ENCODE measurements at places on chromosomes 11 and 22. TPM values are rescaled to one million over a fixed set of nuclear protein-coding genes. Genes with fewer than 3 reads are reported as not detected.

Gene MMP27
- not detected for total RNA-seq

Gene SF3A1
- 108 TPM for total RNA-seq

Gene ADM2
- 12.8 TPM for total RNA-seq

Gene GGTLC2
- total RNA-seq = not detected

Gene CFAP300
- total RNA-seq = 1.2 TPM

Gene UBQLNL
- total RNA-seq = 0.35 TPM

Gene VSTM5
- 0.66 TPM for total RNA-seq

Gene TBX10
- total RNA-seq = not detected

Gene PRODH
- total RNA-seq = 67.4 TPM

Gene TENM4
- 7.3 TPM for total RNA-seq

Gene CALCA
- total RNA-seq = 1.9 TPM

Gene PRAME
- not detected for total RNA-seq

Gene MUC6
- not detected for total RNA-seq

Gene CLDN5
- total RNA-seq = 3.2 TPM

Gene APOA4
- not detected for total RNA-seq

Gene BEST1
- 0.35 TPM for total RNA-seq

Gene KCNE3
- total RNA-seq = 10.6 TPM

Gene CHRM4
- total RNA-seq = 0.97 TPM

GRCh38 chr22:31094021-31094551 is 13.0 kb downstream of the SMTN start:
- no peaks in the 10 kb centered on the region for H3K27me3 ChIP-seq
- H3K4me3 ChIP-seq = no peak overlapping the region
- no peak for DNase-seq

DNA sequence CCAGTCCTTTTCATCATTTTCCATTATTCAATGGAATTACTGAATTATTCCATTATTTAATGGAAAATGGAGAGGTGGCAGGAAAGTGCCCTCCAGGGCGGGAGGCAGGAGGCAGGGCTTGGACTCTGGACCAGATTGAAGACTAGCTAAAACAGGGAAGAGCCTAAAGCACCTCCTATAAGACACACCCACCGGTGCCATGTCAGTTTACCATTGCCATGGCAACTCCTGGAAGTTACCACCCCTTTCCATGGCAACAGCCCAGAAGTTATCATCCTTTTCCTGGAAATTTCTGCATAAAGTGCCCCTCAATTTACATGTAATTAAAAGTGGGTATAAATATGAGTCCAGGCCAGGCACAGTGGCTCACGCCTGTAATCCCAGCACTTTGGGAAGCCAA is 443.7 kb downstream of the TBC1D22A start:
- no peaks in the 10 kb centered on the region for H3K36me3 ChIP-seq
- H3K4me3 ChIP-seq = no peak overlapping the region
- DNase-seq = no peak
- no peaks in the 10 kb centered on the region for H3K4me1 ChIP-seq

- H3K36me3 ChIP-seq = no peaks in the 10 kb centered on the region
- H3K4me1 ChIP-seq = peaks cover 13% of the 10 kb centered on the region
- H3K27me3 ChIP-seq = no peaks in the 10 kb centered on the region
- DNase-seq = no peak
These were observed 27.1 kb upstream of the OPCML start for GRCh38 chr11:133559382-133559781.

DNA sequence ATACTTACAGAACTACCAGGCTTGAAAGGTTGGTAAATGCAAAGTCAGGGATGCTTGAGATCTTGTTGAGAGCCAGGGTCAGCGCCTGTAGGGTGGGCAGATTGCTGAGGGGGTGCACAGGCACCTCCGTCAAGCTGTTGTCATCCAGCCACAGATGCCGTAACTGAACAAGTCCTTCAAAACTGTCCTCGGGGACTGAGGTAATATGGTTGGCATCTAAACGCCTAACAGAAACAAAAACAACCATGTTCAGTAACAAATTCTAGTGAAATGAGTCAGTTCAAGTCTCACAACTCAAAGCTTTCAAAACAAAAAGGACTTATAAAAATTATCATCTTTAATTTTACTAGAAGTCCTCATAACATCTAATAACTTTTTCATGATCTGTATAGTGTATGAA is 22.2 kb upstream of the CCDC34 start:
- DNase-seq = no peak
- H3K27me3 ChIP-seq = no peaks in the 10 kb centered on the region
- H3K4me3 ChIP-seq = no peak overlapping the region
- no peak overlapping the region for H3K27ac ChIP-seq
- peaks cover 39% of the 10 kb centered on the region for H3K4me1 ChIP-seq

DNA sequence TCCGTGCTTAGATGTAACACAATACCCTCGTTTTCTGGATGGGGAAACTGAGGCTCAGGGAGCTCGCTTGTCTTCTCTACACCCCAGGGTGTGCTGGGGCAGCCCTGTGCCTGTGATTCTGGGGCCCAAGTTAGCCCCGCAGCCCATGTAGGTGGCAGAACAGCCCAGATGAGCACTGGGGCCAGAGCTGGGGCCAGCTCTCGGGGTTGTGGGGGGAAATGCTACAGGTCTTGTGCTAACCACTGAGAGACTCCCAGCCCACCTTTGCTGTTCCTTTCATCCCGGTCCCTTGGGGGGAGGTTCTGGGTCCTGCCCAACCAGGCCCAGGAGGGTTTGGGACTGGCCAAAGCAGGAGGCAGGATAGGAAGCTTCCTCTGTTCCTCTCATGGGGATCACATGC is 13.5 kb downstream of the MYEOV start:
- H3K36me3 ChIP-seq = no peaks in the 10 kb centered on the region
- H3K4me3 ChIP-seq = no peak overlapping the region
- DNase-seq = no peak
- no peaks in the 10 kb centered on the region for H3K27me3 ChIP-seq
- H3K4me1 ChIP-seq = no peaks in the 10 kb centered on the region
- H3K27ac ChIP-seq = no peak overlapping the region

DNA sequence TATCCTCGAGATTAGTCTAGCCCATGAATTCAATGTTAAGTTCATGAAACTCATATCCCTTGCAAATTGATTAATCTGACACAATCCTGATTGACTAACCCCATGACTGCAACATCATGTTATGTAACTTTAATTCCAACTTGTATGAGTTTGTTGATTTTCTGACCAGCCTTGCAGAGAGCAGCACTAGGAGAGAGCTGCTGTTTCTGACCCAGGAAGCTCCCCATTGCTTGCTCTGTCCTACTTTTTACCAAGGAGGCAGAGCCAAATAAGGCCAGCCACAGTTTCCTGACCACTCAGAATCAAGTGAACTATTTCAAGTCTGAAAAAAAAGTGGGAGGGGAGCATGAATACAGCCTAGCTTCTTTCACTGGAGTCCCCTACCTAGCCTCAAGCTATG is 13.2 kb downstream of the MPZL3 start:
- H3K4me3 ChIP-seq = no peak overlapping the region
- H3K36me3 ChIP-seq = no peaks in the 10 kb centered on the region
- H3K27me3 ChIP-seq = no peaks in the 10 kb centered on the region
- peak; percentile 52 for DNase-seq
- peak overlapping the region; percentile 50 for H3K27ac ChIP-seq

- H3K27ac ChIP-seq = no peak overlapping the region
- no peaks in the 10 kb centered on the region for H3K27me3 ChIP-seq
- no peaks in the 10 kb centered on the region for H3K36me3 ChIP-seq
- H3K4me3 ChIP-seq = no peak overlapping the region
These were observed 11.1 kb downstream of the CASP4 start for GRCh38 chr11:104957280-104957679.

GRCh38 chr11:1767399-1768140 is 3.8 kb upstream of the CTSD start:
- no peaks in the 10 kb centered on the region for H3K36me3 ChIP-seq
- H3K27ac ChIP-seq = no peak overlapping the region
- H3K4me3 ChIP-seq = no peak overlapping the region
- peaks cover 9% of the 10 kb centered on the region for H3K4me1 ChIP-seq

- no peaks in the 10 kb centered on the region for H3K36me3 ChIP-seq
- H3K27me3 ChIP-seq = peaks cover 34% of the 10 kb centered on the region
- H3K4me3 ChIP-seq = peak overlapping the region; percentile 77
These were observed 1.5 kb downstream of the SHANK3 start for GRCh38 chr22:50674130-50674500.

DNA sequence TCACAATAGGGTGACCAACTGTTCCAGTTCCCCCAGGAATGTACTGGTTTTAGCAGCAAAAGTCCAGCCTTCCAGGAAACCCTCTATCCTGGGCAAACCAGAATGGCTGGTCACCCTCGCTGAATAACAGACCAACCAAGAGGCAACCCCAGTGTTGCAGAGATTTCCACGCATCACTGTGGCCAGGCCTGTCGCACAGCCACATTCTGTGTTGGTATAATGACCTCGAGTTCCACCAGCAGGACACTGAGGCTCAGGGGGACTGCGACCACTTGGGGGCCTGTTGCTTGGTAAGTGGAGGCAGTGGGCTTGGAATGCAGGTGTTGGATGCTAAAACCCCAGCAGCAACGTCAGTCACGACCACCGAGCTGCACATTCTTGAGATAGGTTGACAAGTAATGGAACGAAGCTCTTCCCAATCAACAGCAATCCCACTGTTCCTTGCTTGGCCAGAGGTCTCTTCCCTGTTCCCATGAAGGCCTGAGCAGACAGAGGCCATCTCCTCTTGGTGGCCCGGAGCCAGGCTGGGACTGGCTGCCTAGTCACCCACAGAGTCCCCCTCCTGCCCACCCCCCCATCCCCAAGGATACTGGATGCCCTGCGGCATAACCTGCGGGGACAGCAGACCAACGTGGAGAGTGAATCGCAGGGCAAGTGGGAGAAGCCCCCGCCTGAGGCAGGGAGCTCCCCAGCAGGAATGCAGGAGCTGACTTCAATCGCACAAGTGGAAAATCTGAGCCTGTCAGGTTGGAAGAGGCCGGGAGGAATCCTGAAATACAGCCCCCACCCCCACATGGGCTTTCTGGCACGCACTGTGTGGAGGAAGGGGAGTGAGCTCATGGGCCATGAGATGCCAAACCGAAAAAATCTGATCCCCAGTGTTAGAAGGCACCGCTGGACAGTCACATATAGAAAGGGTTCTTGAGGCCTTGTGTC is 43.4 kb upstream of the MN1 start:
- no peak for DNase-seq
- peaks cover 15% of the 10 kb centered on the region for H3K4me1 ChIP-seq
- no peaks in the 10 kb centered on the region for H3K36me3 ChIP-seq

DNA sequence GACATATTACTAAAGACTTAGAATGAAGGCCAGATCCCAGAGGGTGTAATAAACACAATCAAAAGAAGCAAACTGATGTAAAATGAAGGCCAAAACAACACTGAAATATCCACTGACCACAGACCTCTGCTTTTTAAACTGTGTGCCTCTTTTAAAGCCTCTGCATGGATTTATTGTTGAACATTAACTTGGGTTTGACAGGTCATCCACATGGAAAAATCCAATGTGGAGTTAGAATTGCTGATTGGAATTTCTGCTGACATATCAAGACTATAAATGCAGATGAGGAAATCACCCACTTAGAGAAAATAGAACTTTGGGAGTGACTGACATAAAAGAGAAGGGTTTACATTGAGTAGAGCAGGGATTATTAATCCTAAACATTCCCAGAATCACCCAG is 853.9 kb upstream of the RAG2 start:
- no peak overlapping the region for H3K27ac ChIP-seq
- H3K4me3 ChIP-seq = no peak overlapping the region
- no peaks in the 10 kb centered on the region for H3K27me3 ChIP-seq
- DNase-seq = no peak
- no peaks in the 10 kb centered on the region for H3K4me1 ChIP-seq

GRCh38 chr11:34787895-34788294 is 128.3 kb downstream of the APIP start:
- H3K4me1 ChIP-seq = peaks cover 6% of the 10 kb centered on the region
- no peaks in the 10 kb centered on the region for H3K36me3 ChIP-seq
- H3K4me3 ChIP-seq = no peak overlapping the region
- DNase-seq = no peak
- no peak overlapping the region for H3K27ac ChIP-seq

DNA sequence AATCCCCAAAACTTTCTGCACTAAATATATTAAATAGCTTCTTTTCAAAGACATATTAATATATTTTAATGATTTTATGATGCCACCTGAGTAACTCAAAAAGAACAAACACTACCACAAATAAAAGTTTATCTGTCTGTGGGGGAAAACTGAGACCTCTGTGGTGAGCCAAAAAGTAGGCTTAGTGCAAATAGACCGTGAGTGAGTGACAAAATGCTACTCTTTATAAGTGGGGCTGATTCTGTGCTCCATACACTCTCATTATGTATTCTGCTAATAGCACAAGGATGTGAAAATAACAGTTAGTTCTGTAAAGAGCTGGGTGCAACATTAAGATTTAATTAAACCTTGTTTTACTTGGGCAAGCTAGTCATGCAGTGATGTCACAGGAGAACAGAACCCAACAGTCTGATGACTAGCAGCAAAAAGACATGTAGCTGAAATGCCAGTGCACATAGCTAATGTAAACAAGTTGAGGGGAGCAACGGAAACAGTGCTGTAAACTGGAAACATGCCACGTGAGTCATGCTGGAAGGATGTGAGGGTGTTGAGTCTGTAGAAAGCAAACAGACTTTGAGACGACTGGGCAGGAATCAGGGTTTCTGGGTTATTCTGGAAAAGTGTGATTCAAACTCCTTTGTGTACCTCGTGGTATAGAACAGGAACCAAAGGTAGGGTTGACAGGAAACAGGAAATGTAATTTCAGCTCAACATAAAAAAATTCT is 1130.4 kb downstream of the LRRC4C start:
- H3K36me3 ChIP-seq = no peaks in the 10 kb centered on the region
- no peaks in the 10 kb centered on the region for H3K4me1 ChIP-seq
- H3K27ac ChIP-seq = no peak overlapping the region
- H3K4me3 ChIP-seq = no peak overlapping the region
- DNase-seq = no peak

GRCh38 chr11:10918275-10918674 is 60.4 kb upstream of the ZBED5 start:
- no peaks in the 10 kb centered on the region for H3K4me1 ChIP-seq
- H3K27ac ChIP-seq = no peak overlapping the region
- no peaks in the 10 kb centered on the region for H3K36me3 ChIP-seq
- DNase-seq = no peak

GRCh38 chr11:37687130-37687529 is 1089.1 kb upstream of the RAG2 start:
- no peaks in the 10 kb centered on the region for H3K27me3 ChIP-seq
- H3K27ac ChIP-seq = no peak overlapping the region
- no peaks in the 10 kb centered on the region for H3K36me3 ChIP-seq
- no peaks in the 10 kb centered on the region for H3K4me1 ChIP-seq
- no peak for DNase-seq

DNA sequence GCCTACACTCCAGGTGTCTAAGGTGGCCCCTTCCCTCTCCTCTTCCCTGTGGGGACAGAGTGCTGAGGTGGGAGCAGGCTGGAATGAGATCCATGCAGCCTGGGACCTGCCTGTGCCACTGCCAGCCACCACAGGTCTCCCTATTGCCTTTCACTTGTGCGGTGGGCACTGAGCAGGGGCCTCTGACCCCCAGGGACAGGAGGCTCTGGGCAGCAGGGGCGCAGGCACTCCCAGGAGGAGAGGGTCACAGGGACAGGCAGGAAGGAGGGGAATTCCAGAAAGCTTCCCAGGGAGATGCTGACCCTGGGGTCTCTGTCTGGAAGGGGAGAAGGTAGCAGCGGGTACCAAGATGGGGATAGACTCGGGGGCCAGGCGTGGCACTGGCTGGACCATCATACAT is 228.5 kb upstream of the B3GAT1 start:
- H3K27me3 ChIP-seq = no peaks in the 10 kb centered on the region
- H3K4me1 ChIP-seq = peaks cover 14% of the 10 kb centered on the region
- no peak overlapping the region for H3K4me3 ChIP-seq
- DNase-seq = no peak

- H3K27me3 ChIP-seq = no peaks in the 10 kb centered on the region
- H3K4me3 ChIP-seq = no peak overlapping the region
- no peaks in the 10 kb centered on the region for H3K4me1 ChIP-seq
- H3K36me3 ChIP-seq = no peaks in the 10 kb centered on the region
- no peak overlapping the region for H3K27ac ChIP-seq
- DNase-seq = no peak
These were observed 6.9 kb downstream of the OR10V1 start for GRCh38 chr11:59706518-59707285.

Measured in GM23338 (cell line).